ENCODE measurements at places on chromosomes 16 and 17. TPM values are rescaled to one million over a fixed set of nuclear protein-coding genes. Genes with fewer than 3 reads are reported as not detected.

Gene PRSS22
- total RNA-seq, result not detected

Gene CSH1
- not detected for total RNA-seq

Gene MAPT
- 0.09 TPM for total RNA-seq

Gene CACNG3
- total RNA-seq, result not detected

Gene KRT40
- total RNA-seq, result not detected

Gene HEATR9
- not detected for total RNA-seq

Gene ZNF75A
- 21.6 TPM for total RNA-seq

Gene CCL7
- total RNA-seq, result not detected

Gene TMEM114
- total RNA-seq, result not detected

Gene MT4
- total RNA-seq, result not detected

Gene CES1
- total RNA-seq, result not detected

Gene ARHGAP23
- 56.2 TPM for total RNA-seq

Gene CES3
- 0.19 TPM for total RNA-seq

Gene CD300C
- total RNA-seq, result not detected

Gene SPDYE4
- not detected for total RNA-seq

Gene UBB
- 3,459 TPM for total RNA-seq

Gene RGS9
- 0.81 TPM for total RNA-seq

Gene ALOX12
- total RNA-seq, result not detected

Gene KRTAP3-1
- total RNA-seq, result not detected

Gene KRTAP9-4
- total RNA-seq, result not detected

Gene CCDC144A
- 27.3 TPM for total RNA-seq

Gene PRSS36
- total RNA-seq, result 0.09 TPM

Gene TBC1D16
- total RNA-seq, result 42.9 TPM

Gene ANKRD40CL
- total RNA-seq, result not detected

Gene ITGAD
- not detected for total RNA-seq

Gene ACSM2A
- total RNA-seq, result not detected

Gene EFCAB5
- total RNA-seq, result 0.28 TPM

Gene IRX6
- not detected for total RNA-seq

Gene SETD6
- total RNA-seq, result 8.5 TPM

Gene GCGR
- total RNA-seq, result not detected

Gene TMED6
- total RNA-seq, result not detected

Gene KRTAP1-5
- not detected for total RNA-seq

Gene TP53TG3
- not detected for total RNA-seq

Gene C16orf46
- total RNA-seq, result 0.18 TPM

Gene OR2C1
- total RNA-seq, result not detected

Gene AHSP
- not detected for total RNA-seq

Gene TLCD3B
- 0.09 TPM for total RNA-seq

Gene LAT
- 0.56 TPM for total RNA-seq

Gene PGAP6
- total RNA-seq, result 96.7 TPM

Gene CTRB2
- not detected for total RNA-seq

Gene SLC5A11
- 0.27 TPM for total RNA-seq

Gene PGP
- 16.6 TPM for total RNA-seq

All from endothelial cell of coronary artery (primary cell).